Stimulated activated CD8-positive, alpha-beta memory T cell treated with anti-CD3 and anti-CD28 coated beads, Interleukin-4, amount 100 ng/mL, for 24 hours (primary cell): ENCODE measurements at places on chromosomes 2 and 18.

- no peak for DNase-seq
Measured at GRCh38 chr2:105187531-105187930, 54.0 kb upstream of the GPR45 start.

- DNase-seq: no peak
Measured at GRCh38 chr2:12320991-12321641, 395.6 kb upstream of the TRIB2 start.

- no peak for DNase-seq
Measured at GRCh38 chr2:136005462-136006196, 20.2 kb upstream of the DARS1 start.

- DNase-seq: no peak
Measured at GRCh38 chr2:55000341-55000740, 49.9 kb downstream of the RTN4 start.

DNA sequence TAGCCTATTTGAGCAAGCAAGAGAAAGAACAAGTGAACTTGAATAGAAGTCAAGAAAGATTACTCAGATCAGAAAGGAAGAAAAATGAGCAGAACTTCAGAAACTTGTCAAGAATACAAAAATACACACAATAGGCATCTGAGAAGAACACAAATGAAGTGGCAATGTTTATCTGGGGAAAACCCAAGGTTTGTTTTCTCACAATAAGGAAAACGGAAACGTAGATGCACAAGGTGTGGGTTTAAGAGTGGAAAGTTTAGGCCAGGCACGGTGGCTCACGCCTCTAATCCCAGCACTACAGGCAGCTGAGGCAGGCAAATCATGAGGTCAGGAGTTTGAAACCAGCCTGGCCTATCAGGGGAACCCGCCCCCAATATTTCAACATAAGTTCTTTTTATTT lies 159.5 kb upstream of the GYPC start:
- no peak for DNase-seq

DNA sequence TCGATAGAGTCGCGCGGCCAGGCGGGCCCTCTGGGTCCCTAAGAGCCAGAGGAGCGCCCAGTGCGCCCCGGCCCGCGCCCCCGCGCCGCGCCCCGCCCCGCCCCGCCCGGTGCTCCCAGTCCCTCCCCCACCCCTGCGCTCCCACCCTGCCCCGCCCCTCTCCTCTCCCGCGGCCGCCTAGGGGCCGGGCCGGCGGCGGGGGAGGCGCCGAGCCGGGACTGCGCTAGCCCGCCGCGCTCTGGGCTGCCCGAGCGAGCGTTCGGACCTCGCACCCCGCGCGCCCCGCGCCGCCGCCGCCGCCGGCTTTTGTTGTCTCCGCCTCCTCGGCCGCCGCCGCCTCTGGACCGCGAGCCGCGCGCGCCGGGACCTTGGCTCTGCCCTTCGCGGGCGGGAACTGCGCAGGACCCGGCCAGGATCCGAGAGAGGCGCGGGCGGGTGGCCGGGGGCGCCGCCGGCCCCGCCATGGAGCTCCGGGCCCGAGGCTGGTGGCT lies at the start of gene GPC1:
TSS of gene GPC1 (plus strand) at position 207 of the 491 bp plus-strand sequence. CDS start at position 463, 256 bp downstream.
- DNase-seq: peak; percentile 21

DNA sequence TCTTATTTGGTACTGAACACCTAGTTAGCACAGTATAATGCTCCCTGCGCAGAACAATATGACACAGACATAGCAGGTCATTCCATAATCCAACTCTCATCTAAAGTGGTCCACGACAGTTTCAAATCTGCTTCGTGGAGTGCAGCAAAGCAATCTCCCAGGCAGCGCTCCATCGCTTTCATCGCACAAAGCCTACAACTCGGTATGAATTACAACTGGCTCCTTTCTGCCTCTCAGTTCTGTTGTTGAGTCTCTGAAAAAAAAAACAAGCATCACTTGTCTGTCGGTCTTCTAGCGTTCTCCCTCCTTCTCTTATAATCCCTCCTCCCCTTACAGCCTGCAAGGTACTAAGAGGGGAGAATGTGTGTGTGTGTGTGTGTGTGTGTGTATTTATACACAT lies 123.5 kb downstream of the FIGN start:
- no peak for DNase-seq

DNA sequence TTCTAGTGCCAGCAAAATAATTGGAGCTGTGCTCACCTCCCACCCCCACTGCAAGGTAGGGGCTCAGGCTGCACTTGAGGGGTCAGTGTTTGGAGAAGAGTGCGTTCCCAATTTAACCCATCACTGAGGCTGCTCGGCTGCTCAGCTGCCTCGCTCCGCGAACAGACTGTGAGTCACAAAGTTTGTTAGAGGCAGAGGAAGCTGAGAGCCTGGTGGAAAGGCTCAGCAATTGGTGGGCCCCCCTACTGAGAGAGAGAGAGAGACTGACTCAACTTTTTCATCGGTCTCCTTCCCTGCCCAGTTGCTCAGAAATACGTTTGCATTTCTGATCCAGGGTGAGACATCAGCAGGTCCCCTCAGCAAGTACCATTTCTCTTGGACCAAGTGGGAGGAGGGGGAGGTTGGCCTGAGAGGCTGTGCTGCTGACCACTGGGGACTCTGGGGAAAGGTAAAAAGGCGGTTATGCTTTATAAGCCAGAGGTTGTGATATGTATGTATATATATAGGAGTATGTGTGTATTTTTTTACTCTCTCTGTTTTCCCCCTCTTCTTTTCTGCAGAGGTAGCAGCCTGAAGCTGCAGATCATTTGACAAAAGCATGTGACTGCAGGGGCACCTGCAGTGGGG lies 1.5 kb downstream of the EFR3B start:
- DNase-seq: peak; percentile 44

DNA sequence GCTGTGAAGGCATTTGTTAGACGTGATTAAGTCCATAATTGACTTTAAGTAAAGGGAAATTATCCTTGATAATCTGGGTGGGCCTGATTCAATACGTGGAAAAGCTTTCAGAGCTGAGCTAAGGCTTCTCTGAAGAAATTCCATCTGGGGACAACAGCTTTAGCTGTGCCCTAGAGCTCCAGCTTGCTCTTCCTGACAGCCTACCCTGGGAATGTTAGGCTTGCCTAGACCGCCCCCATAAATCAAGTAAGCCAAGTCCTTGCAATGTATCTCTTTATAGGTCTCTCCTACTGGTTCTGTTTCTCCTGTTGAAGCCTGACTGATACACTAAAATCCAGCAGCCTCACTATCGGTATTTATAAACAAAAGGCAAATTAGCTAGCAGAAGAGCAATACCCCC lies 160.0 kb downstream of the STK39 start:
- DNase-seq: no peak

GRCh38 chr2:235325151-235325550 lies 168.7 kb upstream of the AGAP1 start:
- no peak for DNase-seq

- no peak for DNase-seq
Measured at GRCh38 chr2:238939074-238939473, 91.2 kb downstream of the TWIST2 start.

- peak; percentile 48 for DNase-seq
Measured at GRCh38 chr18:58180738-58181353, 136.8 kb downstream of the NEDD4L start.

- no peak for DNase-seq
Measured at GRCh38 chr2:30684026-30684425, 123.2 kb downstream of the CAPN13 start.

DNA sequence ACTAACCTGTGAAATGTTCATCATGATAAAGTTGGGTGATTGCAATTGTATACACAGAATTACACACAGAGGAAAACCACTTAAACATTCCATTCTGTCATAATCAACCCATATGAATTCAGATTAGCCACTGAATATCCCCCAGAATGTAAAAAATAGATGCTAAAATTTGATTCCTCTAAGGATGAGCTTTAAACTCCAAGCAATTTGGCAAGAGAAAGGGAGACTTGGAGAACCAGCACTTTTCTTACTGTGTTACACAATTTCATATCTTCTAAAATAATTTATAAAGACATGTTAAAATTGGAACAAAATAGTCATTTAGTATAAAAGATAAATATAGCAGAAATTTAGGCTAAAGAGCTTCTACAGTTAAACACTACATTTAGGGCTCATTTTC lies 146.3 kb upstream of the LMAN1 start:
- no peak for DNase-seq

GRCh38 chr2:150125708-150126107 lies 361.8 kb downstream of the RND3 start:
- DNase-seq: no peak

GRCh38 chr18:37987901-37988300 lies 422.3 kb upstream of the CELF4 start:
- no peak for DNase-seq

DNA sequence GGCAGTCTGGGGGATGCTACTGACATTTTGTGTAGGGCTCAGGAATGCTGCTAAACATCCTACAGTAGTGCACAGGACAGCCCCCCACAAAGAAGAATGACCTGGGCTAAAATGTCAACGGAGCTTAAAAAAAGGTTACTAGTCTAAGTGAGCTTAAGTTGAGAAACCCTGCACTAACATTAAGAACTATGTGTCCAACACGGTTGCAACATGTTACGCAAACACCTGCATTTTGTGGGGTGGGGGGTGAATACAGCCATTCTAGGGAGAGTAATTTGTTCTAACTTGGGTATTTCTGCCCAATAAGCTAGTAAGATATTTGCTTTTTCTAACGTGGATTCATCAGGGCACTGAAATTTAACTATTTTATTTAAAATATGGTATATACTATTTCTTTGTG lies 57.9 kb downstream of the SLC8A1 start:
- DNase-seq: no peak

DNA sequence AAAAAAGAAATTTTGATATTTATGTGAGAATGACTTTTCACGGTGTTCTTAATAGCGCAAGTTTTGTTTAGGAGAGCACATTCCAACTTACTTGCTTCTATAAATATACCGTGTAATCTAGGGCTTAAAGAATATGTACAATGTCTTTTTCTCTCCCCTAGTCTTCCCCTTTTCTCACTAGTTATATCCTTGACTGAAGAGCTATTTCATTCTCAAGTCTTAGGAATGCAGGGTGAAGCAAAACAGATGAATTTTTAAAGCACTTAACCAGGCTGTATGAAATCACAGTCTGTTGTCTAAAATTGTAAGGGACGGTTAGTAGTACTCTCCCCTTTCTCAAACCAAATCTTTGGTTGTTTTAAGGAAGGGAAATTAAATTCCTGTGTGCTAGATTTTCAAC lies 29.6 kb upstream of the SLC30A6 start:
- DNase-seq: no peak

- no peak for DNase-seq
Measured at GRCh38 chr2:102841107-102841840, 79.4 kb downstream of the TMEM182 start.

GRCh38 chr2:74648009-74648443 lies at the start of gene M1AP:
Gene M1AP (minus strand): TSS chr2:74648330. CDS start chr2:74640275, 8,055 bp downstream.
- DNase-seq: no peak

GRCh38 chr2:237725661-237726060 lies 72.9 kb upstream of the RBM44 start:
- no peak for DNase-seq

- no peak for DNase-seq
Measured at GRCh38 chr18:77062518-77063003, 70.0 kb downstream of the MBP start.

GRCh38 chr2:136072621-136073020 lies 45.3 kb downstream of the CXCR4 start:
- DNase-seq: no peak

DNA sequence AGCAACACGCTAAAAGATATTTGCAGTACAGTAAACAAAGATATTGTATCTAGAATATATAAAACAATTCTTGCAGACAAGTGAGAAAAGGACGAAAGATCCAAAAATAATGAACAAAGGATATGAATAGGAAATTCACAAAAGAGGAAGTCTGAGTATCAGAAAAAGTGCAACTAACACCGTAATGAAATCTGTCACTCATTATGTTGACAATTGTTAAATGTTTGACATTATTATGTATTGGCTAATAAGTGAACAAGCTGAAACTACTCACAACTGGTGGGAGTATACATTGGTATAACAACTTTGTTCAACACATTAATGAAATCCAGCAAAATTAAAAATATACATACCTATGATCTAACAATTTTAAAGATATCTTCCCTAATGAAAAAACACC lies 36.7 kb upstream of the ASXL3 start:
- no peak for DNase-seq

DNA sequence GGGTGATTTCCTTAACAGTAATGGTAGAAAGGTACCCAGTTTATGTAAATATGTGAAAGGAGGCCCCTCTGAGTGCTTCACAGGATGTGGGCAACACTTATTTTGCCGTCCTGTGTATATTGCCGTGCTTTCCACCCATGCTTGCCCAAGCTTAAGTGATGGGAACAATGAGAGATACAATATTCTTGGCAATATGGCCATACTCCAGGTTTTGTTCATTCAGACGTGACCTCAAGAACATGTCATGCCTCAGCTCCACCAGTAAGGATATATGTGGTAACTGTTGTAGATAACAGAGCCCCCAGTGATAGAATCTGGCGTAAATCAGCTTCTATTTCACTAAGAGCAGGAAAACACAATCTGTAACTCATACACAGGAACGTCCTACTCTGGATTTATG lies 318.7 kb downstream of the PTPRM start:
- no peak for DNase-seq

- no peak for DNase-seq
Measured at GRCh38 chr2:68932402-68932801, 20.3 kb downstream of the GKN2 start.

DNA sequence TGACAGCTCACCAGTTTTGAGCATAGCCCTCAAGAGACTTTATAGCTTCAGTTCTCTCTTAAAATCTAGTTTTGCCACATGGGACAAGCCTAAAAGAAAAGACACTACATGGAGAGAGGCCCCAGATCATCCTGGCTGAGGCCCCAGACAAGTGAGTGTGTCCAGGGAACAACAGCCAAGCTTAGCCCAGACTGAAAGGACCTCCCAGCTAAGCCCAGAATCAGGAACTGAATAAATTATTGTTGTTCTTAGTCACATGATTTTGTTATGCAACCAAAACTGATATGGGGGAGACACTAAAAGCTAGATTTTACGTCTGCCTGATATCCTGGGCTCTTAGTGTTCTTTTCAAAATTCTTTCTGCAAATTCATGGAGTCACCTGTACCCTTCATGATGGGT lies 29.3 kb upstream of the LBH start:
- DNase-seq: no peak

- DNase-seq: no peak
Measured at GRCh38 chr2:101047774-101048173, 45.7 kb downstream of the RPL31 start.

DNA sequence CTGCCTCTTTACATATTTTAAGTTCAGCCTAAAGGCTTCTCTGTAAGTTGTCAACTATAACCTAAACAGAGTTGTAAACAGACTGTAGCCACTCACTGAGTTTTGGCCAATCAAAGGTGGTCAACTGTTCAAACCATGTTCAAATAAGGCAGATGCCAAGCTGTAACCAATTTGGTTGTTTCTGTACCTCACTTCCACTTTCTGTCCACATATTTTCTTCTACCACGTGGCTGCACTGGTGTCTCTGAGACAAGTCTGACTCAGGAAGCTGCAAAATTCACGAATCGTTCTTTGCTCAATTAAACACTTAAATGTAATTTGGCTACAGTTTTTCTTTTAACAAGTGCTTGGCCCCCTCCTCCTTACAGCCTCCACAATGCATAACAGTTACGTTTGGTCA lies 555.2 kb downstream of the CNTNAP5 start:
- DNase-seq: no peak
